ENCODE measurements at places on chromosomes 6 and 20. TPM values are rescaled to one million over a fixed set of nuclear protein-coding genes. Genes with fewer than 3 reads are reported as not detected.

GRCh38 chr6:33082702-33083101 is 6.9 kb downstream of the HLA-DPB1 start:
- DNase-seq, result no peak

DNA sequence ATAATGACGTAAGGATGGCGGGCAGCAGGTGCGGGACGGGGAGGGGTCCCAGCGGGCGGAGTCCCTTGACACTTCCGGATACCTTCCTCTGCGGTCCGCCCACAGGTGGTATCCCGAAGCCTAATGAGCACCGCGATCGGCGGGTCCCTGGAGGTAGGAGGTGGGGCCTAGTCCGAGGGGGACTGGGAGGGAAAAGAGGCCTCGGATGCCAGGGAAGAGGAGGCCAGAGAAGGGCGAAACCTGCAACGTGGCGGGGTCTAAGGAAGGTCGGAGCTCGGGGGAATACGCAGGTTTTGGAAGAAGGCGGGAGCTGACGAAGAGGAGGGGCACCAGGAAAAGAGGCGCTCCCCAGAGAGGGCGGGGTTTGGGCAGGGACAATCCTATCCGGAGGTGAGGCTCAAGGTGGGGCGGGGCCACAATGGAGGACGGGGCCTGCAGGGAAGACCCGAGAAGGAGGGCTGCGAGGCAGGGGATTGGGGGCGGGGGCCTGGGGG is 3.7 kb downstream of the PRSS16 start:
- DNase-seq, result peak; percentile 73

VGLL2 gene
- total RNA-seq, result not detected

DNA sequence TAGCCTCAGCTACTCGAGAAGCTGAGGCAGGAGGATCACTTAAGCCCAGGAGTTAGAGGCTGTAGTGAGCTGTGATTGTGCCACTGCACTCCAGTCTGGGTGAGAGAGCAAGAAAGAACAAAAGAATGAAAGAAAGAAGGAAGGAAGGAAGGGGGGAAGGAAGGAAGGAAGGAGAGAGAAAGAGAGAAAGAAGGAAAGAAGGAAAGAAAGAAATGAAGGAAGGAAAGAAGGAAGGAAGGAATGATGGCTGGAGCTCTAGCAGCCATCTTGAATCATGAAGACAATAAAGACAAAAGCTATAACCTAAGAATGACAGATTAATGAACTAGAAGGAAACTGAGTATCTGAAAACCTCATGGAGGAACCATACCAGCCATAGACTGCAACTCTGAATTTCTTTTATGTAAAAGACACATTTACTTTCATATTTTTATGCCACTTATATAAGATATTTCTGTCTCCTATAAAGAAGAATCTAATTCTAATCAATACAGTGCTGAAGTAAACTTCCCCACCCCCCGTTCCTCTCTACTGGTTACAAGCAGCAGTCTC is 522.3 kb upstream of the JARID2 start:
- no peak for DNase-seq

All from activated CD8-positive, alpha-beta T cell treated with anti-CD3 and anti-CD28 coated beads, Interleukin-2, amount 10 ng/mL, durations not matched to agents 7 days and 5 days (primary cell).